ENCODE measurements at places on chromosomes 4 and X.
A peak's percentile ranks its signal among the peaks of the same experiment; 100 is the strongest.

- no peak for DNase-seq
Measured at GRCh38 chr4:71253545-71253944, 85.3 kb upstream of the SLC4A4 start.

GRCh38 chrX:138082896-138083295, 517.0 kb downstream of the ZIC3 start:
- no peak for DNase-seq

- no peak for DNase-seq
Measured at GRCh38 chr4:7909463-7910262, 30.0 kb downstream of the AFAP1 start.

DNA sequence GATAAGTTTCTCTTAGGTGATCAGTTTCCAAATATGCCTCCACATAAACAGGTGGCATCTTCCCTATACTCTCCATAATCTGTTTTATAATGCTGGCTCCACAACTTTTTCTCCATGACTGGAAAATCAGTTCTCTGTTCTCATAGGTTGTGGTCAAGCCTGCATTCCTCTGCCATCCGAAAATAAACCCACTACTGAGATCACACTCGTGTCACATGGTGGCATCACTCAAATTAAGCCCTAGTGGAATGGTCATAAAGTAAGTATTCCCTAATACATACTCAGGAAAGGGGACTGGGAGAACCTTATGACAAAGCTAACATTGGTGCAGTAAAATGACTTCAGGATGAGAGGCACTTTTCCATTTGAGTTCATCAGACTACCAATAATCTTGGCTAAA, 37.6 kb downstream of the MAGED4B start:
- no peak for DNase-seq

GRCh38 chr4:20358110-20358509, 106.4 kb downstream of the SLIT2 start:
- no peak for DNase-seq

GRCh38 chr4:1206299-1207156, 34.1 kb upstream of the SPON2 start:
- DNase-seq = no peak

DNA sequence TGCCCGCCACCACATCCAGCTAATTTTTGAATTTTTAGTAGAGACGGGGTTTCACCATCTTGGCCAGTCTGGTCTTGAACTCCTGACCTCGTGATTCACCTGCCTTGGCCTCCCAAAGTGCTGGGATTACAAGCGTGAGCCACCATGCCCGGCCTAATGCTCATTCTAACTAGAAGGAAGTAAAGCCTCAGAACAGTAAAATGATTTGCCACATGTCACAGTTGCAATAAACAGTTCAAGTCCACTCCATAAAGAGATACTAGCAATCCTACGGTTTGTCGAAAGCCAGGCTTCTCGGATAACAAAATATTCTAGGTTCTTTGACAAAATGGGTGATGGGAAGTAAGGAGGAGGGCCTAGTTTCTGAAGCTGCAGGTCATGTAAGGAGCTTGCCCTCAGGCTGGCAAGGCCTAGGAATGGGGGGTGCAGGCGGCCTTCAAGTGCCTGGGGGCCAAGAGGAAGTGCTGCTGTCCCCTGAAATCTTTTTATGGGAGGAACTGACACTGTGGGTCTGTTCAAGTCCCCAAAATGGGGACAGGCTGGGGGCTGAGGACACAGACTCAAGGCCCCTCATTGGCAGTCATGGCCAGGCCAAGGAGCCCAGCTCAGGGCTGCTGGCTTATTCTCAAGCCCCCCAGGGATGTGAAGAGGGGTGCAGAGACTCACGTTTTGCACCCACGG, 31.8 kb upstream of the ACSL1 start:
- DNase-seq = no peak

- DNase-seq = no peak
Measured at GRCh38 chrX:134604701-134605311, 53.5 kb downstream of the PLAC1 start.

- DNase-seq = no peak
Measured at GRCh38 chr4:48620831-48621230, 130.8 kb downstream of the ZAR1 start.

- DNase-seq = no peak
Measured at GRCh38 chr4:151175233-151175632, 75.8 kb downstream of the RPS3A start.

DNA sequence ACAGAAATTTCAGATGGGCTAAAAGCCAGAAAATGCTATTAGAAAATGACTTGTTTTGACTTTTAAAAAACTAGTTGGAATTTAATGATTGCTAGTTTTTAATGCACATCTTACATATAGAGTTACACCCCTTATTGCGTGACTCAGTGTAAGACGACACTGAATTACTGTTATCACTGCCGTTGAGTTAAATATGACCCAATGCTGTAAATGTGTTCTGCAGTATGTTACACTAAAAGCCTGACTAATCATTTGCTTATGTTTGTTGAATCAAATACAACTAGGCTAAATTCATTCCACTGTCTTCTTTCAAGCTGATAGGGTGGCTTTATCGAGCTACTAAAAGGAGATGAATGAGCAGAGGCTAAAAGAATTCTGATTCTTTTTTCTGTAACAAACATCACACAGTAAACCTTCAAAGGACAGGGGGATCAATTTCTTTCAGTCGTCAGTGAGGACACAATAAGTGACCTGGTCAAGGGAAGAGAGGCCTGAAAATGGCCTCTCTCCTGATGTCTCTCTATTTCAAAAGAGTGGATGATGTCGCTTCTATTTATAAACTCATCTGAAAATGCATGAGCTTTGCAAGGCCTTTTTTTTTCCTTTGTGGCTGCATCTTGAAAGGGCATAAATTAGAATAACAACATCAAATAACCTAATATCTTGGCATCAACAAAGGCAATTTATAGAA, 142.2 kb upstream of the KCNIP4 start:
- DNase-seq = no peak

- no peak for DNase-seq
Measured at GRCh38 chr4:6491235-6491634, 18.8 kb upstream of the PPP2R2C start.

DNA sequence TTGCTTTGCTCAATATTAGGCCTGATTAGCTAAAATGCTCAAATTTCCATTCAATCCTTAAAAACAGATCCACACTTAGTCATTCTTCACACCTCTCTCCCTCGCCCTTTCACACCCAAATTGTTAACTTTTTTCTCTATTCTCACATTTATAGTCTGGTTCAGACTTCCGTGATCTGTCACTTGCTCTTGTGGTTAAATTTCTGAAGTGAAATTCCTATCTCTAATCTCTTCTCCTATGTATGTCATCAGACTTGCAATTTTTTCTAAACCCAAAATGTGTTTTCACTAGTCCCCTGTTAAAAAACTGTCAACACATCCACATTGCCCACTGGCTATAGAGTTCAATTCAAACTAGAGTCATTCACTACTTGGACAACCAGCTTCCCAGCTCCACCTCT, 63.2 kb downstream of the SNCA start:
- no peak for DNase-seq

DNA sequence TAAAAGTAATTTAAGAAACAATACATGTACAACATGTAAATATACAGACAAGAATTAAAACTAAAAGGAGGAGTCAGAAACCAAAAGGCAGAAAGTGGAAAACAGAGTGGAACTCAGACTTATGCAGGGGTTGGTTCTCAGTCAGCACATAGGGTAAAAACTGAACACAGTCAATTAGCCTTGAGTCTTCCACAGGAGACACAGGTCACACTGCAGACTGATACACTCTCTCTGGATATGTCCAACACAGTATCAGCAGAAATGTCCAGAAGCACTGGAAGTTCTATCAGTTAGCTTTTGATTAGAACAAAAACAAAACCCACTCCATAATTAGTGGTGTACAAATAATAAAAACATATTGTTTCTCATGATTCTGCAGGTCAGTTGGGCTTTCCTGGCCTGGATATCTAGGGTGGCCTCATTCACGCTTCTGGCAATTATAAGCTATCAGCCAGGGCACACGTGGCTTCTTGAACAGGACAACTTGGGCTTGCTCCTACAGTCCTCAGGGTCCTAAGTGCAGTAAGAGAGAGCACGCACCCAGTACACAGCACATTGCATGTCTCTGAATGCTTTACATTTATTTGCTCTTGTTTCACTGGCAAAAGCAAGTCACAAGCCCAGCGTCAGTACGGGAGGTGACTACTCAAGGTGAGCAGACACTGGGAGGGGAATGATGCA, 21.6 kb downstream of the TEC start:
- no peak for DNase-seq

DNA sequence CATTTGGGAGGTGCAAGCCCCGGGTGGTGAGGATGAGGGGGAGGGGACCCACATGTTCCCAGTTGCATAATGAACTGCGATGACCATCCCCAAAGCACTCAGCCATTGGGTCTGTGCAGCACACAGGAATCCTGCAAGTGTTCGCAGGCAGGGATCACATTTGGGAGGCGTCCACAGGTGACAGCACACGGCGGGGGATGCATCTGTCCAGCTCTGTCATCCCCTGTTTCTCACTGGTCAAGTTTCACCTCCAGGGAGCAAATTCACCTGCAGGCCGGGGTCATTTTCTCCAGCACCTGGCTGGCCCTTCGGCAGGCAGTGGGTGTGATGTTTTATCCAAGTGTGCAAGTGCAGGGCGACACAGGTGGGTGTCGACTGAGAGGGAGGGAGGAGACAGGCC, 33.3 kb upstream of the SORCS2 start:
- no peak for DNase-seq

DNA sequence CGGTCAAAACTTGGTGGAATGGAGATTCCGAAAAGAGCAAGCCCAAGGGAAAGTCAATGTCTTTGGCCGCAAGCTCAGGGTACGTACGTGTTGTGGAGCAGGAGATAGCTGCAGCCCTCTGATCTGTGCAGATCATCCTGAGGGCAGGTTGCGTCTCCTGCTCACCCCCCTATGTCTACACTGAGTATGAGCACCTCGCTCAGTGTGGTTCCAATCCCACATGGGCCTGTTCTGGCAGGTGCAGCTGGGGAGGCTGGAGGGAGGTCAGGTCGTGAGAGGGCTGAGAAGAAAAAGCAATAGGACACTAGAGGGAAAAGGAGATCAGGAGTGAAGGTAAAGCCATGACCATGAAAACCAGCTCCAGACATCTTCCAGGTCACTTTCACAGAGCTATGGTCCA, 142.1 kb downstream of the DCTD start:
- no peak for DNase-seq

GRCh38 chr4:2406406-2406805, 12.0 kb downstream of the ZFYVE28 start:
- DNase-seq = no peak

- no peak for DNase-seq
Measured at GRCh38 chr4:41399231-41399630, 138.7 kb upstream of the LIMCH1 start.

- DNase-seq = no peak
Measured at GRCh38 chrX:106874075-106874474, 29.1 kb downstream of the RIPPLY1 start.

DNA sequence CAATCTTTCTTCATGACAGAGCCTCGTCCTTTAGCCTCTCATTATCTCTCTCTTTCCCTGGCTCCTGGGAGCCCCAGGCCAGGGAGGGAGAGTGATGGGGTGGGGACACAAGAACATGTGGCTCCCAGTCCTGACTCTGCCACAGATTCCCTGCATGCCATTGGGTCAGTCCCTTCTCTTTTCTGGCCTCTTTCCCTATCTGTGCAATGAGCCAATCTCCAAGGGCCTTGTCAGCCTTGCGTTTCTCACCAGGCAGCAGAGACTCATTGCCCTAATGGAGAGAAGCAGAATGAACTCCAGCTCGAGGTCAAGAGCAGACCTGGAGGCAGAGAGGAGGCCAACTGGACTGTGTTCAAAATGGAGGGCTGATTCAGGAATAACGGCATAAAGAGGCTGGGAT, 38.4 kb upstream of the PJA1 start:
- no peak for DNase-seq

GRCh38 chr4:25966171-25966570, 52.2 kb downstream of the SMIM20 start:
- DNase-seq = no peak

- DNase-seq = peak; percentile 94
Measured at GRCh38 chr4:9691238-9692065, 90.0 kb upstream of the DRD5 start.

GRCh38 chr4:139977838-139978609, 176.0 kb downstream of the MAML3 start:
- DNase-seq = no peak

DNA sequence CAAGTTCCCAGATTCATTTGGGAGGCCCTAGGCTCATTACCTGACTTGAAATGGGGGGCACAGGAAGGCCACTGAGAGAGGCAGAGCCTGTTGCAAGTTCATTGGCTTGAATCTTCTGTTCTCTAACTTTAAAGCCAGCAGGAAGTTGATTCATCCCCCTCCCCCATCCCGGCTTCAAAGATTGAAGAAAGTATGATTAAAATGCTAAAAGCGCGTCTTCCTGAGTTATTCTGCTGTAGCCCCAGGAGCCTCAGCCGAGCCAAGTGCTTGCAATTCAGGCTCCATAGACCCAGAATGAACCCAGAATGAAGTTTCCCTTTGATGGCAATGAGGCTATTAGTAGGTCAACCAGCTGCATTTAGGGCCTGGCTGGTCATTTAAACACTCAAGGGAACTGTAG, 14.7 kb downstream of the CHST7 start:
- no peak for DNase-seq

DNA sequence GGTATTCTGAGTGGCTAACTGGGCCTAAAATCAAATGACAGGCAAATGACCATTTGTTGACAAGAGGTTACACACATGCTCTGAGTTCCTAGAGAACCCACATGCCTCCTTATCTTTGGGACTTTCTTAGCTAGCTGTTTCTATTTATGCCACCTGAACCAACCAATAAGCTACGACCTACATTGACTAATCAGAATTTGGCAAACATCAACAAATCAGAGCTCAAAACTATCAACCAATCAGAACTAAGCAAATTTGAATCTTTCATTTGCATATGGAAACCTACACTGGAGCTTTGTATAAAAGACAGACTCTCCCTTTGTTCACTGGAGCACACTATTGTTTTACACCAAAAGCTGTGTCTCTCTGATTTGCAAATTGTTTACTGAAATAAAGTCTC, 192.0 kb downstream of the CXXC4 start:
- no peak for DNase-seq

GRCh38 chrX:39238006-39238405, 436.7 kb downstream of the MID1IP1 start:
- no peak for DNase-seq

- no peak for DNase-seq
Measured at GRCh38 chr4:2281575-2282343, 19.9 kb upstream of the MXD4 start.

DNA sequence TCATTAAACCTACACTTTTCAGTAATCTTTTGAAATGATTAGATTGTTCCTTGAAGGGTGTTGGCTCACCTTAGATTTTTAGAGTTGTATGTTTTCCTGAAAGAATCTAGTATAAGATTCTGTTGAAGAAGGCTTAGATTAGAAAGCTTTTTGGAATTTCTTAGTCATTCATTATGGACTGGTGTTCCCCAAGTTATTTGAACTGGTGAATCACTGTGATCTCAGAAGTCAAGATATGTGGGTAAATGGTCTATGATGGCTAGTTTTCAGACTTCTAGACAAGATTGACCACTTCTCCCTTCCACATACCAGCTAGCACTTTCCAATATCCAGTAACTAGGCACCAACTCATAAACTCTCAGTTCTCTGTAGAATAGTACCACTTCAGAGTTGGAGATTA, 138.1 kb downstream of the KDM6A start:
- DNase-seq = no peak

- no peak for DNase-seq
Measured at GRCh38 chr4:15963576-15963975, 601 bp upstream of the FGFBP2 start.

- DNase-seq = no peak
Measured at GRCh38 chr4:184335520-184335919, 117.8 kb upstream of the ENPP6 start.

Data from progenitor cell of endocrine pancreas (in vitro differentiated cells).